ENCODE measurements at places on chromosomes 2 and 18.

DNA sequence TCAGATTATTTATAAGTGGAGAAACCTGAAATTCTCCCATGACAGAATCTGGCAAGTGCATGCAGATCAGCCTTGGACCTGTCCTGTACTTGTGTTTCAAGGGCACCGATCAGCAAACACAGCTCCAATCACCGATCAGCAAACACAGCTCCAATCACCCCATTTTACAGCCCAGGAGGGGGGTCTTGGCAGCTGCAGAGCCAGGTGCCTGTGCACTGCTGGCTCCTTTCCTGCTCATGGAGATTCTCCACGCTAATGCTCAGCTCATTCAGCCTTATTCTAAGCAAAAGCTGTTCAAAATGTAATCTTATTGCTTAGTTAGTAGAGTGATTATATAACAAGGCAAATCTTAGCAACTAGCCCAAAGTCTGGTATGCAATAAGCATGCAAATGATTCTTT is 623.1 kb upstream of the HS6ST1 start:
- no peak overlapping the region for H3K27ac ChIP-seq
- H3K36me3 ChIP-seq = no peaks in the 10 kb centered on the region
- H3K27me3 ChIP-seq = no peaks in the 10 kb centered on the region
- H3K4me3 ChIP-seq = no peak overlapping the region

DNA sequence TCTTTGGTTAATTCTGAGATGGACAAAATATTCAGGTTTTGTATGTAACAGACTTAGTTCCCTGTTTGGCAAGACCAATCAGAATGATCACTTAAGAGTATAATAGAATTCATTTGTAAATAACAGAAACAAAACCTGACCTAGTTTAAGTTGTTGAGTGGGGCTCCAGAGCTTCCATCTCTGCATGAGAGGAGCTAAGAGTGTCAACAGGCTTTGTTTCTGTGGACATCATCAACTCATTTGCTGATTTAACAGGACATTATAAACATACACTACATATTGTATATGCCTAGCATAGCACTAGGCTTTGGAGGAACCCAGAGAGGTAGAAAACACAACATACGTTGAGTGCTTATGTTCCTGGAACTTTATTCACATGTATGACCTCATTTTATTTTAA is 75.3 kb upstream of the TRIB2 start:
- no peak for DNase-seq
- no peak overlapping the region for H3K4me3 ChIP-seq
- peaks cover 8% of the 10 kb centered on the region for H3K4me1 ChIP-seq
- no peaks in the 10 kb centered on the region for H3K27me3 ChIP-seq
- no peaks in the 10 kb centered on the region for H3K36me3 ChIP-seq

- H3K4me1 ChIP-seq = no peaks in the 10 kb centered on the region
- no peak overlapping the region for H3K27ac ChIP-seq
- no peak for DNase-seq
- H3K4me3 ChIP-seq = no peak overlapping the region
- H3K36me3 ChIP-seq = no peaks in the 10 kb centered on the region
These were observed 83.3 kb downstream of the PDE11A start for GRCh38 chr2:177989029-177989885.

- H3K27ac ChIP-seq = peak overlapping the region; percentile 74
- H3K4me3 ChIP-seq = peak overlapping the region; percentile 74
- no peaks in the 10 kb centered on the region for H3K27me3 ChIP-seq
- H3K4me1 ChIP-seq = peaks cover 43% of the 10 kb centered on the region
- H3K36me3 ChIP-seq = no peaks in the 10 kb centered on the region
These were observed 116.9 kb downstream of the SMAD7 start for GRCh38 chr18:48833701-48834412.
